Fibroblast of skin of right quadriceps (primary cell): ENCODE measurements at places on chromosomes 6 and 20.

- DNase-seq: peak; percentile 84
Measured at GRCh38 chr20:50987493-50988210, 29.0 kb downstream of the MOCS3 start.

DNA sequence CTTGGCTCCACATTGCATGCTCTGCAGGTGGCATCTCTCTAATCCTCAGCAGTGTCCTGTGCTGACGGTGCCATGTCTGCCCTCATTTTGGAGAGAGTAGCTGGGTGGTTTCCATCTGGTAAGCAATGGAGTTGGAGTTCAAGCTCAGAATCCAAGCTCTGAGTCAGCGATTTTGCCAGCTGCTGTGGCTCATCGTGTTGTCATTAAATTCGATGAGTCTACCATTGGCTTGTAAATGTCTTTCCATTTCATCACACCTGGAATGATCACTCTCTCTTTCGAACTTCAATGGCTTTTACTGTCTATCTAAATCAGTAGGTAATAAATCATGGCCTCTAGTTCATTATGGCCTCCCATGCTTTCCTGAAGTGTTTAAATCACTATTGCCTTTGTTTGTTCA lies 378.5 kb upstream of the TSHZ2 start:
- peak; percentile 26 for DNase-seq

DNA sequence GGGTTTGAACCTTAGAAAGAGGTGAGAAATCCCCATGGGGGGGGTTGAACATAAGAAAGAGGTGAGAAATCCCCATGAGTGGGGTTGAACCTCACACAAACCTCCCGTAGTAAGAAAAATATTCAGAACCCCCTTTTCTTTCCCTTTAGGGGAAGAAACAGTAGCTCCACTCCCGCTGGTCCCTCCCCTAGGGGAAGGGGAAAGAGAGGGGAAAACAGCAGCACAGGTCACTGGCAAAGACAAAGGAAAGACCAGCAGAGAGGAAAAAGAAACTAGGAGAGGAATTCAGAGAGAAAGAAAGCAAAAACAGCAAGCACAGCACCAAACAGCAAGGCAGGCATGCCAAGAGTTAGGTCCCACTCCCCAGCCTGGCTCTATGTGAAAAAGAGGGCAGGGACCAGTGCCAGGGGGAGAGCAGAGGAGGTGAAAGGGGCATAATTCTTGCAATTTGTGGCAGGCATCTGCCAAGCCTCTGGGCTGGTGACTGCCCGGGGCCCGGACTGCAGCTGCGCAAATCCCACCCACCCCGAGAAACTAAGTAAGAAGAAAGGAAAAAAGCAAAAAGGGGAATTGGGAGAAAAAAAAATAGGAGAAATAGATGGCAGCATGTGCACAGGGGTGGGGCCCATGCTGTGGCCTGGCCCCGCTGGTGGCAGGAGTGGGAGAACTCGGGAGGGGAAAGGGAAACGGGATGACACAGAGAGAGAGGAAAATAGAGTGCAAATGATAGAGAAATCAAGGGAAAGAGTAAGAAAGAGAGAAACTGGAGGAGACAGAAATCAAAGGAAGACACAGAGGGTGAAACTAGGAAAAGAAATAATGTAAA lies 15.1 kb upstream of the GOPC start:
- DNase-seq: no peak

GRCh38 chr6:166540631-166541331 lies 45.7 kb downstream of the RAMACL start:
- DNase-seq: no peak

DNA sequence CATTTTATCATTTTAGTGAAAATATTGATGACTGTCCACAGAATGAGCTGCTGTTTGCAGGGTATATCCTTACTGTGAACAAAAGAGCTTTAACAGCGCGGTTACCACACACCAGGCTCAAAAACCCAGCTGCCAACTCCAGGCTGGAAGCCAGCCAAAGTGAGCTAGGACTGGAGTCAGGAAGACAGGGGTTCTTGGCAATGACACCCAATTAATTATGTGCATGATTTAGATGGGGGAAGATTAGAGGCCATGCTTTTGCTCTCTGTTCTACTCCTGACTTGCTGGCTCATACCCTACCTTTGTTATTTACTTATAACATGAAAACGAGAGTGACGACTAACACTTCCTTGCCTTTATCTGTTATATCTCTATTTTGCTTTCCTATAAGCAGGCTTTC lies 128.9 kb upstream of the SHLD1 start:
- DNase-seq: peak; percentile 17
